ENCODE measurements at places on chromosomes 2 and 18.
A peak's percentile ranks its signal among the peaks of the same experiment; 100 is the strongest.

GRCh38 chr2:96898641-96899412 lies 28.9 kb upstream of the SEMA4C start:
- H3K27me3 ChIP-seq = no peaks in the 10 kb centered on the region
- H3K4me1 ChIP-seq = peaks cover 36% of the 10 kb centered on the region
- H3K27ac ChIP-seq = peak overlapping the region; percentile 69
- no peaks in the 10 kb centered on the region for H3K36me3 ChIP-seq
- no peak for DNase-seq
- no peak overlapping the region for H3K4me3 ChIP-seq

DNA sequence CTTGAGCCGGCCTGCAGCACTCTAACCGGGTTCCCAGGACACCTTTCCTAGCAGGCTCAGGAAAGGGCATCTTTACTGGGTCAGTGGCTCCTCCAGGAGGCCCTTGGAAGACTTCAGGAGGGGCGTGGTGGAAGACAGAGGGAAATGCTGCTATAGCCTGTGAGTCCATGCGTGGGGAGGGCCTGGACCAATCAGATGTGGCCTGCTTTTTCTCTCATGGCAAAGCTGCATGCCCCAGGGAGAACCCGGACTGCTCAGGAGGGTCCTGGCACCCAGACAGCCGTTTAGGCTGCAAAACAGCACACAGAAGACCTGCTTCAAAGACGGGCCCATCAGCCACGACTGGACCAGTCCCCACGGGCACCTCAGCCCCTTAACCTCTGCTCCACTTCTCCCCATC lies 84.4 kb downstream of the EIPR1 start:
- H3K4me3 ChIP-seq = no peak overlapping the region
- no peaks in the 10 kb centered on the region for H3K4me1 ChIP-seq
- peaks cover 10% of the 10 kb centered on the region for H3K36me3 ChIP-seq
- no peak for DNase-seq

DNA sequence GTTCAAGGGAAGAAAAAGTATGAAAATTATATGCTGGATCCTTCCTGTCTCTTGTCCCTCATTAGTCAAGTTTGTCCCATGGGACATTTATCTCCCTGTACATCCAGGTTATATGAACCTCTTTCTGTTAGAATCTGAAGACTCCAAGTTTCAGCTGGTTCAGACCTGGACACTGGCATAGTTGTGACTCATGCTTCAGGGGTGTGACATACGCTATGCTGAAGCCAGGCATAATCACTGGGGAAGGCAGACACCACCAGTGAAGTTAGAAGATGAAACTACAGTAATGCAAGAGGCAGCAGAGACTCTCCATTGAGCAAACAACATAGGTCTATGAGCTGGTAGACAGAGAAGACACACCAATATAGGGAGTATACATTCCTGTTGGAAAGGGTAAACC lies 269.7 kb upstream of the SLC8A1 start:
- DNase-seq = no peak
- no peaks in the 10 kb centered on the region for H3K36me3 ChIP-seq
- no peak overlapping the region for H3K4me3 ChIP-seq
- no peak overlapping the region for H3K27ac ChIP-seq
- no peaks in the 10 kb centered on the region for H3K4me1 ChIP-seq

GRCh38 chr2:84807063-84807485 lies 73.8 kb downstream of the TRABD2A start:
- no peak for DNase-seq
- H3K4me3 ChIP-seq = no peak overlapping the region
- H3K27me3 ChIP-seq = no peaks in the 10 kb centered on the region
- no peak overlapping the region for H3K27ac ChIP-seq
- peaks cover 1% of the 10 kb centered on the region for H3K4me1 ChIP-seq

GRCh38 chr2:27407798-27408491 lies 1.4 kb downstream of the PPM1G start:
- H3K36me3 ChIP-seq = peaks cover 19% of the 10 kb centered on the region
- no peak for DNase-seq
- peaks cover 43% of the 10 kb centered on the region for H3K4me1 ChIP-seq
- peaks cover 6% of the 10 kb centered on the region for H3K27me3 ChIP-seq

GRCh38 chr2:114700440-114700839 lies 258.0 kb downstream of the DPP10 start:
- no peaks in the 10 kb centered on the region for H3K27me3 ChIP-seq
- no peak overlapping the region for H3K4me3 ChIP-seq
- H3K36me3 ChIP-seq = no peaks in the 10 kb centered on the region
- no peak overlapping the region for H3K27ac ChIP-seq

DNA sequence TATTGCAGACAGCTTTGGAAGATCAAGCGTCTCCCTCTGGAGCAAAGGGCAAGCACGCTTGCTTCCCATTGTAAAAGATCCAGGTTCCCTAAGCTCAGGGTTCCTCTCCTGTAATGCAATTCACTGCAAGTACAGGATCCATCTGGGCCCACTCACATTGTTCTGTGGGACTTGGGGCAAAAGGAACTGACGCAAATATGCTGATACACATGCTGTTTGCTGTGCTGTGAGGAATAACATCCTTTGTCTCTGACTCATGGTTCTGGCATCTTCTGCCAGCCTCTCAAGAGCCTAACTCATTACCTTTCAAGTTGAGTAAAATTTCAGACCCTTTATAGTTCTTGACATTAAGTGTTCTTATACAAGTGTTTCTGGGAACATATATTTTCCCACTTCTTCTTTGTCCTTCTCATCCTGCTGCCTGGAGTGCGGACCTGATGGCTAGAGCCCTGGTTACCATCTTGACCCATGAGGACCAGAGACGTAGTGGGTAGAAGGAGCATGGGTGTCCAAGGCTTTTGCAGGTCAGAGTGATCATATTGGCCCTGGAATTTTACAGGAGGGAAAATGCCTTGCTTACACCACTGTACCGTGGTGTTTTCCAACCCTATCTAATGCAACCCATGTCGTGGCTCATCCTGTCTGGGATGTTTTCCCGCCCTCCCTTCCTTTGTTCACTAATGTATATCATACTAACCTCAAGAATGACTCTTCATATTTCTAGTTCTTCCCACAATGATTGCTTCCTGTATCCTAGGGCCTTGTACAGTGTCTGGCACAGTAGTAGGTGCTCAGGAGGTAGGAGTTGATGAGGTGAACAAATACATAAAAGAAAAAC lies 145.7 kb upstream of the GLI2 start:
- peaks cover 2% of the 10 kb centered on the region for H3K4me1 ChIP-seq
- H3K4me3 ChIP-seq = no peak overlapping the region
- H3K36me3 ChIP-seq = no peaks in the 10 kb centered on the region
- H3K27me3 ChIP-seq = peaks cover 37% of the 10 kb centered on the region

- no peaks in the 10 kb centered on the region for H3K36me3 ChIP-seq
- peaks cover 23% of the 10 kb centered on the region for H3K4me1 ChIP-seq
- H3K27me3 ChIP-seq = peaks cover 35% of the 10 kb centered on the region
- DNase-seq = peak; percentile 48
These were observed at the start of gene ADD2 for GRCh38 chr2:70767699-70768589. ADD2 (minus strand) TSS chr2:70768200; CDS start chr2:70706408, 61,792 bp downstream.

GRCh38 chr2:10019602-10020400 lies 23.5 kb upstream of the KLF11 start:
- no peak overlapping the region for H3K27ac ChIP-seq
- H3K4me3 ChIP-seq = no peak overlapping the region
- no peak for DNase-seq
- no peaks in the 10 kb centered on the region for H3K4me1 ChIP-seq
- peaks cover 10% of the 10 kb centered on the region for H3K27me3 ChIP-seq

GRCh38 chr2:15177103-15177502 lies 384.0 kb downstream of the NBAS start:
- H3K4me3 ChIP-seq = peak overlapping the region; percentile 14
- H3K36me3 ChIP-seq = peaks cover 23% of the 10 kb centered on the region
- DNase-seq = peak; percentile 79
- H3K27ac ChIP-seq = peak overlapping the region; percentile 60
- H3K27me3 ChIP-seq = no peaks in the 10 kb centered on the region
- peaks cover 52% of the 10 kb centered on the region for H3K4me1 ChIP-seq

DNA sequence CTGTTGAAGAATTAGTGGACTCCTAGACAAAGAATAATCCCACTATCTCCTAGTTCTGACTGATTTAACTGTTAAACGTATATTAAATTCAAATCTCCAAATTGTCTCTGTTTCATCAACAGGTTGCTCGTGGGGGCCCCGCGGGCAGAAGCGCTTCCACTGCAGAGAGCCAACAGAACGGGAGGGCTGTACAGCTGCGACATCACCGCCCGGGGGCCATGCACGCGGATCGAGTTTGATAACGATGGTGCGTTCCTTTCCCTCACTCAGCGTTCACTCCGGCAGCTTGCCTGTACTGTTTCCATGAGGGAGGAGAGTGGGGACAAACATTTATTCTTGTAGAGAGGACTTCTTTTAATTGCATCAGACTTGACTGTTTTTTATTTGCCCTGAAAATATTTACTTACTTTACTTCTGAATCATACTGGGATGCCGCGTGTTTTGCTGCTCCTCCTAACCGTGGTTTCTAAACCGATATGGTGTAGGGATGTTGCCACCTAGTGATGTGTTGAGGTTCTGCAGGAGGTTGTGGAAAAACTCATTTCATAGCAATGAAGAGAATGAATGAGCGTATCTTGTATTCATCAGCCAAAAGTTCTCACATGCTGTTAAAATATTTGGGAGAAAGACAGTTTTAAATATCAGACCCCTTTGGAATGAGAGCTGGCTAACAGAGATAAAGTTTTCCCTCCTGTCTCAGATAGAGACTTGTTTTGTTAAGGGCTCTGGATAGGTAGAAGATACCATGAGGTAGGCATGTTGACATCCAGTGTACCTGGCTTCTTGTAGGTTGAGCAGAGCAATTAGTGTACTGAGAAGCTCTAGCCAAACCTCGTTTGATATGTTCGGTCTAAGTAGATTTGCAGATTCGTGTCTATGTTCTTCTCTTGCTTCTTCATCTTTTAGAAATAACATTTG lies 38.3 kb downstream of the ITGA6 start:
- H3K27me3 ChIP-seq = no peaks in the 10 kb centered on the region
- H3K27ac ChIP-seq = peak overlapping the region; percentile 63
- peak overlapping the region; percentile 0 for H3K4me3 ChIP-seq
- H3K4me1 ChIP-seq = peaks cover 67% of the 10 kb centered on the region
- H3K36me3 ChIP-seq = peaks cover 38% of the 10 kb centered on the region
- DNase-seq = peak; percentile 81

DNA sequence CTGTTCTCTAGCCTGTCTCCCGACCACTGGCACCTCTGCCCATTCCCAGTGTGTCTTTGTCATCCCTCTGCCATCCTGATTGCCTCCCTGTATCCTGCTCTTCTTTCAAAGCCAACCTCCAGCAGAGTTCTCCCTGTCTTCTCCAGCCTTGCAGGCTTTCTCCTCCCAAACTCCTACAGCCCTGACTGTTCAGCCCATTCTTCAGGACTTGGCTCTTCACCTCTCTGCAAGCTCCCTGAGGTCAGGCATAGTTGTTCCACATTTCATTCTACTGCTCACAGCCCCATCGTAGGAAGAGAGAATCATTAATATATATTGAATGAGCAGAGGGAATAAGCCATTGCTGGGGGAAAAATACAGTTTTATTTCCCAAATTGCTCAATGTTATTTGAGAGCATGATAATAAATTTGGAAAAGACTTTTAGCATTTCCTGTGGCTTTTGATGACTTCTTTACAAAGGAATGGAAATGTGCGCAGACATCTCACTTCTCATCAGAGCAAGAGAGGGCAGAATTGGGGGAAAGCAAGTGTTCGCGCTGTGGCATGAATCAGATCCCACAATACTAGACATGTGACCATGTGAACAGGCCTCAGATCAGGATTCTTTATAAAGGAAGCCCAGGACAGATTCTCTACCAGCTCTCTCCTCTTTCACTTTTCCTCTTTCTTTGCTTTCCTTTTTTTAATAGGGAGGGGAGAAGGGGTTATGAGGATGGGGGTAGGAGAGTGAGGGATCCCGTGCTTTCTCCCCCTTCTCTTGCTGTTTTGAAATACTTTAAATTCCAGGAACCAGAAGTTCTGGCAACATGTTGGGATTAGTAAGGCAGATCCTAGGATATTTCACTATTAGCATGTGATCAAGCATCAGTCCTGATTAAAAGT lies 37.4 kb downstream of the EPAS1 start:
- no peak overlapping the region for H3K27ac ChIP-seq
- H3K4me3 ChIP-seq = no peak overlapping the region
- DNase-seq = no peak
- H3K36me3 ChIP-seq = no peaks in the 10 kb centered on the region
- H3K27me3 ChIP-seq = peaks cover 6% of the 10 kb centered on the region
- H3K4me1 ChIP-seq = peaks cover 12% of the 10 kb centered on the region

- H3K4me1 ChIP-seq = no peaks in the 10 kb centered on the region
- H3K36me3 ChIP-seq = no peaks in the 10 kb centered on the region
- peaks cover 2% of the 10 kb centered on the region for H3K27me3 ChIP-seq
- H3K27ac ChIP-seq = no peak overlapping the region
- no peak overlapping the region for H3K4me3 ChIP-seq
- DNase-seq = no peak
These were observed 257.6 kb upstream of the RAB6C start for GRCh38 chr2:129721846-129722245.

GRCh38 chr2:25598911-25599310 lies 74.5 kb downstream of the DTNB start:
- H3K4me1 ChIP-seq = peaks cover 18% of the 10 kb centered on the region
- H3K36me3 ChIP-seq = peaks cover 5% of the 10 kb centered on the region
- H3K27ac ChIP-seq = no peak overlapping the region
- no peak for DNase-seq
- H3K27me3 ChIP-seq = no peaks in the 10 kb centered on the region

GRCh38 chr2:1873343-1873742 lies 129.0 kb upstream of the PXDN start:
- no peak for DNase-seq
- H3K4me1 ChIP-seq = no peaks in the 10 kb centered on the region
- H3K27ac ChIP-seq = no peak overlapping the region
- H3K27me3 ChIP-seq = no peaks in the 10 kb centered on the region
- no peaks in the 10 kb centered on the region for H3K36me3 ChIP-seq
- H3K4me3 ChIP-seq = no peak overlapping the region

- H3K4me3 ChIP-seq = peak overlapping the region; percentile 85
These were observed 104.5 kb downstream of the HDAC4 start for GRCh38 chr2:239296020-239296932.

DNA sequence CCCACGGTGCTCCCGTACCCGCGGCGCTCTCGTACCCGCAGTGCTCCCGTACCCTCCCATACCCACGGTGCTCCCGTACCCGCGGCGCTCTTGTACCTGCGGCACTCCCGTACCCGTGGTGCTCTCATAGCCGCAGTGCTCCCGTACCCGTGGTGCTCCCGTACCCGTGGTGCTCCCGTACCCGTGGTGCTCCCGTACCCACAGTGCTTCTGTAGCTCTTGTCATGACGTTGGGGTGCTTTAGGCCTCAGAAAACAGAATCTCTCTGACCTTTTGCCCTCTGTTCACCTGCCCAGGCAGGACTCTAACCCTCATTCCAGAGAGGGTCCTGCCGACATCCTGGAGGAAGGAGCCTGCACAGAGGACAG lies 35.3 kb downstream of the SLC66A2 start:
- H3K27me3 ChIP-seq = no peaks in the 10 kb centered on the region
- no peak overlapping the region for H3K4me3 ChIP-seq
- DNase-seq = no peak
- peaks cover 40% of the 10 kb centered on the region for H3K36me3 ChIP-seq
- no peak overlapping the region for H3K27ac ChIP-seq

GRCh38 chr2:227163485-227163997 lies 464 bp downstream of the COL4A4 start:
- H3K27me3 ChIP-seq = peaks cover 74% of the 10 kb centered on the region
- DNase-seq = no peak
- no peaks in the 10 kb centered on the region for H3K36me3 ChIP-seq
- peak overlapping the region; percentile 45 for H3K4me3 ChIP-seq
- H3K27ac ChIP-seq = no peak overlapping the region
- H3K4me1 ChIP-seq = peaks cover 11% of the 10 kb centered on the region

GRCh38 chr2:73091164-73091563 lies 19.7 kb upstream of the SFXN5 start:
- H3K4me3 ChIP-seq = no peak overlapping the region
- no peaks in the 10 kb centered on the region for H3K36me3 ChIP-seq
- no peaks in the 10 kb centered on the region for H3K27me3 ChIP-seq
- no peak overlapping the region for H3K27ac ChIP-seq
- H3K4me1 ChIP-seq = no peaks in the 10 kb centered on the region
- DNase-seq = no peak

Measured in activated CD4-positive, alpha-beta T cell treated with anti-CD3 and anti-CD28 coated beads, Interleukin-2, amount 10 ng/mL, durations not matched to agents 7 days and 5 days (primary cell).